ENCODE measurements at places on chromosomes 16 and 17.

- DNase-seq: no peak
These were observed 40.6 kb upstream of the HOXB13 start for GRCh38 chr17:48769009-48769675.

DNA sequence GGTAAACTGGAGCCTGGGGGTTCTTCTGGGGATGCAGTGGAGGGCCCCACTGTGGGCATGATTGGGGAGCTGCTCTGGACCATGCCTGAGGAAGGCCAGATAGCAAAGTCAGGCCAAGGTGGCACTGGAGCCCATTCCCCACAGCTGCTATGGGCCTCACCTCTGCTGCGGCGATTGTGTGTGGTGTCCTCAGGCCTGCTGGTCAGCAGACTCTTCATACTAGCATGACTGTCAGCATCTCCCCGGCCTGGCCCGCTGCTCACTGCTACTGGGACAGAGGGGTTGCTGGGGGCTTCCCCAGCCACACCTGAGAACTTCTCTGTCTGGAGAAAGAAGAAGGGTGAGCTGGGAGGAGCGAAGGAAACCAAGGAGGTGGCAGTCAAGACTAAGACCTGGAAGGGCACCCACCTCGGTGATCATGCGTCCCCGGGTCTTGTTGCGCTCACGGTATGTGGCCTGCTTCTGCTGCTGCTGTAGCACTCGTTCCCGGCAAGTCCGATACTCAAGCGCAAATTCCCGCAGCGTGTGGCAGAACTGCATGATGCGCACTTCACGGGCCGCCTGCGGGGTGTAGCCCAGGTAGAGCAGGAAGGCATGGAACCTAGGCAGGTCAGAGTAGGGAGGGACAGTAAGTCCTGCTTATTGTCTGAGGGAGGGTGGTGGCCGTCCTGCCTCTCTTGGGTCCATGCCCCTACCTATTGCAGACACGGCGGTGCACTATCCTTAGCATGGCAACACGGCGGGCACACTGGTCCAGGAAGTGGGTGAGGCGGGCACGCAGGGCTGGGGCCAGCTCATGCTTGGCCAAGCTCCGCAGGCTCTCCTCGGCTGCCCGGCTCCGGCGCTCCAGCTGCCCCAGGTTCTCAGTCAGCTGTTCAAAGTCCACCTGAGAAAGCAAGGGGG, 3.2 kb downstream of the TMEM208 start:
- DNase-seq: no peak

GRCh38 chr17:43877451-43878155, 29.7 kb downstream of the MPP2 start:
- no peak for DNase-seq

GRCh38 chr16:14449790-14450480, 180.1 kb downstream of the PARN start:
- DNase-seq: no peak

DNA sequence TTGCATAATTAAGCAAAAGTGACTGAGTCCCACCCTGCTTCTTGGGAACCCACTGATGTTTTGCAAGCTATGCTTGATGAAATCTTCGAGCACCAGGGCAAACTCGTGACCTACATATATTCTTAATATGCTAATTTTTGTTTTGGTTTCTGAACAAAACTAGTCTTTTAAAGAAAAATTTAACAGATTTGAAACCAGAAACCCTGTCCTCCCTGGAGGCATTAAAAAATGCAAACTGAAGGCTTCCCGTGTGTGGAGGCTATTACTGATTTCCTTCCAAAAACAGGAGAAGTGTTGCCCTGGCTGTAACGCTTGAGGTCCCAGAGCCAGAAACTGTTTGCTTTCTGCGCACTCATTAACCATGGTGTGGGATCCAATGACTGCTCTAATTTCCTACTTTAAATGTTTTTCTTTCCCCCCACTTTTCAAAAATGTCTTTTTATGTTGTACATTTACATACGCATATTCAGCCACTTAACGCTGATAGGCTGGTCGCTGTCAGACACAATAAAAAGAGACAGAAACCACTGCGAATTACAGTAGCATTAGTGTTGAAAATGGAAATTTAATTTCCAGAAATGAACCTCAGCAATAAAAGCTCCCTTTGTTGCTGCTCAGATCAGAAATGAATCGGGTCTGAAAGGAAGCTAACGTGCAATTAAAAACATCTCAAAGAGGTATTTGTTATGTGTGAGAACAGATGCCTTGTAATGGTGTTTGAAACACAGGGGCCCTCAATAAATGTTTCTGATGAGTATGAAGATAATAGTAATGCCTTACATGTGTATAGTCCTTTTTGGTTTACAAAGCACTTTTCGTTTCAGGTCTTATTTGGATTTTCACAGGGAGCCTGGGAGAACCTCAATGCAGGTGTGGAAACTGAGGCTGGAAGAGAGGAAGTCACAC, 39.9 kb upstream of the IRX6 start:
- no peak for DNase-seq

DNA sequence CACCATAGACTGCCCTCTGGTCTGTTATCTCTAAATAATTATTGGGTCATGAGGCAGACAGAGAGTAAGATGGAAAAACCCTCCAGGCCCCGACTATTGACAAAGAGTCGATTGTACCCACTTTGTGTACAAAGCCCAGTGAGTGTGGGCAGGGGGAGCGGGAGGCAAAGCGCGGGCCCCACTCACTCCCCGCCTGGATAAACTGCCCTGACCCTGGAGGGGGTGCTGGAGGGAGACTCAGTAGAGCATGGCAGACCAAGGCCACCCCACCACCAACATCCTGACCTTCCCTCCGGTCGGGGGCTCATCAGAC, 11.2 kb upstream of the CPSF4L start:
- no peak for DNase-seq

DNA sequence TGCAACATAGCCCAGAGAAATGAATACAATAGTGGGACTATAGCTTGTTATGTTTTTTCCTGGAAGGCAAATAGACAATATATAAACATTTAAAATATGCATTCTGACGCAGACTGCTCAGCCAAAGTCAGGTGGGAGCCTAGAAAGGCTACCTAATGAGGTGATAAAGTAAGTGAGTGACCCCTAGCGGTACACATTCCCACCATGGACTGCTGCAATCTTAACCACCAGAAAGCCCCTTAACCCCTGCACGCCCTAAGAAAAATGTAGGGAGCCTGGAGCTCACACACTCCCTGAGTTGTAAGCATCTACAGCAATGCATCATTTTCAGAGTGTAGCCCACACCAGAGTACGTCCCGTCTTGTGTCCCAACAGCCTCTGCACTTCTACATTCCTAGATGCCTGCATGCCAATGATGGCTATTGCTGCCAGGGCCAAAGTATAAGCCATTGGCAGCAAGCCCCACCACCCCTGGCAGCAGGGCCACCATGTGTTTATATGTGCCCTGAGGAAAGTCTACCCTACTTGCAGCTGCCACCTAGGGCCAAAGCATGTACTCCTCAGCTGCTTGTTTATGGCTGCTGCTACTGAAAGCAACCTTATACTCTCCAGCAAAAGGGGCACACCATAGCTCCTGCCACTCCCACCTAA, 127.6 kb downstream of the KIF2B start:
- DNase-seq: no peak

- DNase-seq: no peak
These were observed 322.4 kb downstream of the GRIN2A start for GRCh38 chr16:9859701-9860327.

GRCh38 chr16:27617665-27618064, 67.7 kb downstream of the KATNIP start:
- DNase-seq: no peak

GRCh38 chr17:63491413-63491812, 14.6 kb downstream of the ACE start:
- DNase-seq: no peak

Data from germinal center (tissue), 1 donor.